ENCODE measurements at places on chromosomes 1 and 21.

DNA sequence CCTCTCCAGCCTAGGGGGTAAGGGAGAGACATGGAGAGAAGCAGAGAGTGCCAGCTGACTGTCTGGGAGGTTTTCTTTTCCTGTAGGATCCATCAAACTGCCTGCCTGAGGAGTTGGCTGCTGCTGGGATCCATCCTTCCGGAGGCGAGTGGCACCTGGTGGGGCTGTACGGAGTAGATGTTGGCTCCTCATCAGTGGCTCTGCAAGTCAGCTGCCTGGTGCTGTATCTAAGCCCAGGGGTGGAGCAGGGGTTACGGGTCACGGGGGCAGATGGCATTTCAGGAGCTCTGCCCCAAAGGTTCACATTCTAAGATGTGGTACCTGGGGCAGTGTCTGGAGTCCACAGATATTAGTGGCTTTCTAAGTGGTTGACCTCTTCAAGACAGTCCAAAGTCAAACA, 128.0 kb downstream of the ACTL8 start:
- DNase-seq: no peak

DNA sequence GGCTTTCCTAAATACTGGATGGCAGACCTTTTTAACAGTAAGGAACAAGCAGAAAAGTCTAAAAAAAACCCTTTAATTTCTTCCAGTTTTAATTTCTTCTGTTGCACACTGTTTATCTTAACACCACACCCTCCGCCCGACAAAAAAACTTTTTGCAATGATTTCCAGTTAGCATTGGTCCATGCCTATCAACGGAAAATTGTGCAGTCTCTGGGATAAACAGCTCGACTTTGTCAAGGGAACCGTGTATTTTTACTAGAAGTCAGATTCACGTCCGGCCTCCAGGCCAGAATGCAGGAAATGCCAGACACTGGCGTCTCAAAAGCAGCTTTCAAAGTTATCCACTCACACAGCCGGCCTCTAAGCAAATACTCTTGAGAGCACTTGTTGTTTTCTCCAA, 378 bp upstream of the NUP210L start:
- no peak for DNase-seq

- no peak for DNase-seq
These were observed 39.5 kb upstream of the BCAR3 start for GRCh38 chr1:93720956-93721626.

GRCh38 chr1:181175356-181175910, 86.9 kb downstream of the IER5 start:
- DNase-seq: no peak

GRCh38 chr1:235113183-235113917, 15.3 kb downstream of the TOMM20 start:
- DNase-seq: no peak

- DNase-seq: no peak
These were observed 65.1 kb downstream of the ALG14 start for GRCh38 chr1:95007687-95008086.

- no peak for DNase-seq
These were observed 8.3 kb upstream of the PPM1J start for GRCh38 chr1:112723511-112723839.
